ENCODE measurements at places on chromosomes 11 and 22. TPM values are rescaled to one million over a fixed set of nuclear protein-coding genes. Genes with fewer than 3 reads are reported as not detected.

GRCh38 chr11:27290261-27291050 is 72.6 kb downstream of the CCDC34 start:
- DNase-seq, result no peak
- H3K27ac ChIP-seq, result no peak overlapping the region
- H3K27me3 ChIP-seq, result no peaks in the 10 kb centered on the region
- H3K36me3 ChIP-seq, result peaks cover 13% of the 10 kb centered on the region

- H3K36me3 ChIP-seq, result no peaks in the 10 kb centered on the region
- no peak for DNase-seq
- H3K27me3 ChIP-seq, result no peaks in the 10 kb centered on the region
- peak overlapping the region; percentile 57 for H3K27ac ChIP-seq
These were observed 33.9 kb downstream of the PC start for GRCh38 chr11:66924272-66924671.

GRCh38 chr22:36757668-36758211 is 18.2 kb downstream of the IFT27 start:
- no peaks in the 10 kb centered on the region for H3K4me1 ChIP-seq
- no peak overlapping the region for H3K4me3 ChIP-seq
- peak; percentile 68 for DNase-seq
- no peak overlapping the region for H3K27ac ChIP-seq

INS gene
- total RNA-seq, result not detected

- H3K27ac ChIP-seq, result no peak overlapping the region
- H3K4me3 ChIP-seq, result no peak overlapping the region
- H3K36me3 ChIP-seq, result peaks cover 10% of the 10 kb centered on the region
- no peak for DNase-seq
- peaks cover 44% of the 10 kb centered on the region for H3K27me3 ChIP-seq
These were observed 24.5 kb downstream of the RPUSD4 start for GRCh38 chr11:126186708-126187529.

DNA sequence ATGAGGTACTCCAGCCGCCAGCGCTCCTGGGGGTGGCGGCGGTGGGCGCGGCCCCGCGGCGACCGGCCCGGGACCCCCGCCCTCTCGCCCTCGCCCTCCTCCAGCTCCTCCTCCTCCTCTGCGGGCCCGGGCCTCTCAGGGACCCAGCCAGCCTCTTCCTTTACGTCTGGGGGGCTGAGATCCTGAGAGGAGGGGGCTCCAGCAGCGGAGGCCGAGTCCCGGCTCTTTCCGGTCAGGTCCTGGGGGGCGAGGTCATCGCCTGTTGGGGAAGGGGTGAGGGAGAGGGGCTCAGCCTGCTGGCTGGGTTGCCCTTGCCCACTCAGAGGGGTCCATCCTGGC is 4.3 kb downstream of the ZFTA start:
- peak overlapping the region; percentile 38 for H3K4me3 ChIP-seq
- no peak overlapping the region for H3K27ac ChIP-seq
- H3K27me3 ChIP-seq, result peaks cover 13% of the 10 kb centered on the region
- H3K4me1 ChIP-seq, result peaks cover 41% of the 10 kb centered on the region
- H3K36me3 ChIP-seq, result peaks cover 3% of the 10 kb centered on the region

GRCh38 chr11:78926633-78927338 is 352.1 kb upstream of the NARS2 start:
- no peak for DNase-seq
- H3K27ac ChIP-seq, result no peak overlapping the region
- H3K36me3 ChIP-seq, result no peaks in the 10 kb centered on the region
- H3K4me1 ChIP-seq, result peaks cover 23% of the 10 kb centered on the region
- H3K4me3 ChIP-seq, result no peak overlapping the region

DNA sequence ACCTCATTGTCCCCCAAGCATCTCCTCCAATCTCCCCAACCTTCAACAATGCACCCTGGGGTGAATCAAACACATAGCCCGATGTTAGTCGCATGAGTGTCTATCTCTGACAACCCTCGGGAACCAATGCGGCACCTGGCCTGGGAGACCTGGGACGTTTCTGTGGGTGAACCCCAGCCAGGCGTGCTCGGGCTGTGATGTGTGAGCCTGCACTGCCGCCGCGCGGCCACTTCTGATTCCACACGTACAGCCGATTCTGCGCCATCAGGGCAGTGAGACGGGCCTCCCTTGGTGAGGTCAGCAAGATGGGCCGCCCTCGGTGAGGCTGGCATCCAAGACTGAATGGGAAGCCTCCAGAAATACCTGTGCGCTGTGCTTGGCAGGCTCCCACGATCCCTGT is 5.2 kb upstream of the H19 start:
- H3K27me3 ChIP-seq, result no peaks in the 10 kb centered on the region
- no peaks in the 10 kb centered on the region for H3K36me3 ChIP-seq
- no peak for DNase-seq
- no peaks in the 10 kb centered on the region for H3K4me1 ChIP-seq
- no peak overlapping the region for H3K4me3 ChIP-seq

GRCh38 chr11:11946878-11947277 is 61.5 kb downstream of the DKK3 start:
- H3K4me3 ChIP-seq, result no peak overlapping the region
- H3K36me3 ChIP-seq, result peaks cover 10% of the 10 kb centered on the region
- H3K27me3 ChIP-seq, result no peaks in the 10 kb centered on the region
- no peak overlapping the region for H3K27ac ChIP-seq

DNA sequence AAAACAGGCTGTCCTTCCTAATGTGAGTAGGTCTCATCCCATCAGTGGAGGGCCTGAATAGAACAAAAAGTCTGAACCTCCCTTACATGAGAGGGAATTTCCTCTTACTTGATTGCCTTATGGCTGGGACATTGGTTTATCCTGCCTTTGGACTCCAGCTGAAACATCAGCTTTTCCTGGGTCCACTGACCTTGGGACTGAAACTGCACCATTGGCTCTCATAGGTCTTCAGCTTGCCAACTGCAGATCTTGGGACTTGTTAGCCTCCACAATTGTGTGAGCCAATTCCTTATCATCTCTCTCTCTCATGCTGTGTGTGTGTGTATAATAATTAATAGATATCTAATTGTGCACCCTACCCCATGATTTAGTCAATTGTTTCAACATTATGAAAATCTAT is 375.3 kb upstream of the DDI1 start:
- H3K4me1 ChIP-seq, result no peaks in the 10 kb centered on the region
- H3K36me3 ChIP-seq, result no peaks in the 10 kb centered on the region
- H3K4me3 ChIP-seq, result no peak overlapping the region
- no peak overlapping the region for H3K27ac ChIP-seq
- no peak for DNase-seq

GRCh38 chr11:44083433-44083832 is 12.0 kb upstream of the EXT2 start:
- H3K36me3 ChIP-seq, result peaks cover 14% of the 10 kb centered on the region
- no peaks in the 10 kb centered on the region for H3K4me1 ChIP-seq
- H3K27me3 ChIP-seq, result no peaks in the 10 kb centered on the region
- H3K27ac ChIP-seq, result no peak overlapping the region
- no peak for DNase-seq
- no peak overlapping the region for H3K4me3 ChIP-seq

DNA sequence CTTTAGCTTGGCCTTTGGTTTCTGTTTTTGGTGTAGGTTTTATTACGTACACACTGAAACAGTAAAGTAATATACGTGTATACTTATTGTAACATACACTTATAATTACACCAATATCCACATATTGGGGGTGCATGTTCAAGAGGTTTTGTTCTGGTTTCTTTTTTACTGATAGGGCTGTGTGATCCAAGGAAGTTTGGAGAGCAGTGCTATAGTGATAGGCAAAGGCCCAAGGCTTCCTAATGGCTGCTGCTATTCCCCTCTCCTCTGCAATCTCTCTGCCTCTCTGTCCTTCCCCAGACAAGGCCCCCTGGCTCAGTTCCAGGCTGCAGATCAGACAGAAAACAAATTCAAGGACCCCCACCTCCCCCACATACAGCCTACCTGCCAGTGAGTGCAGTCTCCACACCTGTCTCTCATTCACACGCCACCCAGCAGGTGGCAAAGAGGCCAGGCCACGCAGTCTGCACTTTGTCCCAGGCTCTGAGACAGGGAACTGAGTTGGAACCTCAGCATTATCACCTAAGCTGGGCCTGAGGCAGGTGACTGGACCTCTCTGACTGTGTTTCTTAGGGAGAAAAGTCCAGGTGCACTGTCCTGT is 15.1 kb downstream of the TMEM184B start:
- peaks cover 41% of the 10 kb centered on the region for H3K4me1 ChIP-seq
- no peaks in the 10 kb centered on the region for H3K36me3 ChIP-seq
- H3K27me3 ChIP-seq, result no peaks in the 10 kb centered on the region
- no peak for DNase-seq

DNA sequence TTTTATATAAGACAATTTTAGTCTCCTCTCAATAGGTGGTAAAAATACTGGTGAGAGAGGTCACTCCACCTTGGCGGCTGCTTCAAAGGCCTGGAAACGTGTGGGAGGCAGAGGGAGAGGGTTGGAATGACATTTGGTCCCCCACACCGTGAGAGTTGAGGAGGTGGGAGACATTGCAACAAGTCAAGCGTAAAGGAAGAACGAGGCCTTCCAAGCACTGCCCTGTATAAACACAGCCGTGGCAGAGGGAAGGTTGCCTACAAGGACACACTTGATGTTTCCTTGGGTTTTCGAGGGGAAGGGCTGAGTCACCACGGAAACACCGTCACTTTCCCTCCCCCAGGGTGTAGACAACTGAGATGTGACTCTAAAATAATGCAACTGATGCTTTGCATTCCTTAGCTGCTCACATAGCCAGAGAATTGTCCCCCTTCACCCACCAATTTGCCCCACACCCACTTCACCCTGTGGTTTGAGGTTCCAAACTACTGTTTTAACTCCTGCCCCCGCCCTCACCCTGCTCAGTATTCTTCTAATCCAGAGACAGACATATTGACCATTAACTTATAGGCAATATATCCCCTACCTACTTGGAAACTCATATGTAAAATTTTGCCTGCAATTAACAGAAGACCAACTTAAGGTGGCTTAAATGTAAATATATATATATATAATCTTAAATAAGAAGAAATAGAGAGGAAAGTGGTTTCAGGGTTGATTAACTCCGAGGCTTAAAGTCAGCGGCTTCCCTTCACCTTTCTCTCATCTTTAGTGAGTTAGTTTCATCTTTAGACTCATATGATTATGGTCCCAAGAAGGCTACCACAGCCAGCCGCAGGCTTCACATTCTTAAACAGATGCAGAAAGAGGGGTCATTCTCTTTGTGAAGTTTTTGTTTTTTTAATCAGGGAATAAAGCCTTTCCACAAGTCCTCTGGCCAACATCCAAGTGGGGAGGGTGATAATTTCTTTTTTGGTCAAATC is 54.1 kb upstream of the BDNF start:
- no peaks in the 10 kb centered on the region for H3K36me3 ChIP-seq
- H3K4me1 ChIP-seq, result peaks cover 3% of the 10 kb centered on the region
- H3K4me3 ChIP-seq, result no peak overlapping the region
- peaks cover 3% of the 10 kb centered on the region for H3K27me3 ChIP-seq

DNA sequence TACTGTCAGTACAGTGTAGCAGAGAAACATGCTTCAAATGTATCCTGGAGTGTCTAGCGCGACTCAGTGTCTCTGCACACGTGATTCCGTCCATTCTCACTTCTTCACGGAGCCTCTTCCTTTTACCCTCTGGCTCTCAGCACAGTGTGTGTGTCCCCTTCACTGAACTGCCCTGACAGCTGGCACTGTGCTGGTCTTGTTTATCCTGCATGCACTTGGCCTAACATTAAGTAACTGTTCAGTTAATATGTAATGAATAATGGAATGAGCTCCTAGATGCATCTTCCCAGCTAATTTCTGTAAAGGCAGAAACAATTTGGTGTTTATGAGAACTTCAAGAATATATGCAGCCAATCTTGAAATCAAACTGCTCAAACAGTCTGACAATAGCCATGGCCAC is 44.4 kb downstream of the KMT5B start:
- H3K4me1 ChIP-seq, result no peaks in the 10 kb centered on the region
- no peaks in the 10 kb centered on the region for H3K27me3 ChIP-seq
- no peak overlapping the region for H3K27ac ChIP-seq
- no peak overlapping the region for H3K4me3 ChIP-seq
- H3K36me3 ChIP-seq, result peaks cover 13% of the 10 kb centered on the region
- no peak for DNase-seq

DNA sequence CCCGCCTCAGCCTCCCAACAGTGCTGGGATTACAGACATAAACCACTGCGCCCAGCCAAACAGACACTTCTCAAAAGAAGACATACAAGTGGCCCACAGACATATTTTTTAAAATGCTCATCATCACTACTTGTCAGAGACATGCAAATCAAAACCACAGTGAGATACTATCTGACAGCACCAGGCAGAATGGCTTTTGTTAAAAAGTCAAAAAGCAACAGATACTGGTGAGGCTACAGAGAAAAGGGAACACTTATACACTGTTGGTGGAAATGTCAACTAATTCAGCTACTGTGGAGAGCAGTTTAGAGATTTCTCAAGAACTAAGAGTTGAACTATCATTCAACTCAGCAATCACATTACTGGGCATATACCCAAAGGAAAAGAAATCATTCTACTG is 67.0 kb downstream of the ARHGAP20 start:
- H3K4me3 ChIP-seq, result no peak overlapping the region
- DNase-seq, result no peak
- H3K36me3 ChIP-seq, result no peaks in the 10 kb centered on the region
- no peak overlapping the region for H3K27ac ChIP-seq

GRCh38 chr11:119873761-119874421 is 144.9 kb upstream of the NECTIN1 start:
- no peak overlapping the region for H3K4me3 ChIP-seq
- peaks cover 6% of the 10 kb centered on the region for H3K27me3 ChIP-seq
- H3K27ac ChIP-seq, result no peak overlapping the region
- no peaks in the 10 kb centered on the region for H3K36me3 ChIP-seq
- DNase-seq, result no peak

- DNase-seq, result peak; percentile 48
- peaks cover 2% of the 10 kb centered on the region for H3K36me3 ChIP-seq
- H3K27ac ChIP-seq, result peak within 1 kb of the TSS; percentile 19
- peaks cover 20% of the 10 kb centered on the region for H3K27me3 ChIP-seq
- peaks cover 40% of the 10 kb centered on the region for H3K4me1 ChIP-seq
These were observed at the start of gene CNIH2 for GRCh38 chr11:66277471-66278362. Gene CNIH2, plus strand, starts transcription at chr11:66278175. Its CDS starts 282 bp downstream, at chr11:66278457.

- H3K4me1 ChIP-seq, result no peaks in the 10 kb centered on the region
- no peak overlapping the region for H3K4me3 ChIP-seq
- H3K27ac ChIP-seq, result no peak overlapping the region
- peaks cover 24% of the 10 kb centered on the region for H3K27me3 ChIP-seq
- no peaks in the 10 kb centered on the region for H3K36me3 ChIP-seq
- DNase-seq, result no peak
These were observed 1451.2 kb downstream of the BRD1 start for GRCh38 chr22:48376428-48376827.

ABCC8 gene
- 6.1 TPM for total RNA-seq

DNA sequence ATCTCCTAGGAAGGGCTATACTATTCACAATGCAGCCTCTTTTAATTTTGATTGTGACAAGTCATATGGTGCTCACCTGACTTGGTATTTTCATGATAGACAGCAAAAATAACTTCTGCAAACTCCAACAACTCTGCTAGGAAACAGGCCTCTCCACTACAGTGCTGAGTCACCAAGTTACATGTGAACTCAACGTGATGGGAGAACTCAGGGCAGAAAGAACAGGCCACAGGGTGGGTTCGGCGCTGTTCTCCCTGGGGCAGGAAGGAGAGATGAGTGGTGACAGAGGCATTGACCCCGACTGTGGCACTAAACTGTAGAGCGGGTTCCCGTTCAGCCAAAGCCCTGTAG is 76.6 kb upstream of the UCP3 start:
- DNase-seq, result no peak
- H3K4me3 ChIP-seq, result no peak overlapping the region
- no peak overlapping the region for H3K27ac ChIP-seq
- H3K36me3 ChIP-seq, result peaks cover 42% of the 10 kb centered on the region
- no peaks in the 10 kb centered on the region for H3K27me3 ChIP-seq

All from neural crest cell (in vitro differentiated cells).